ENCODE measurements at places on chromosomes 5 and 9.

DNA sequence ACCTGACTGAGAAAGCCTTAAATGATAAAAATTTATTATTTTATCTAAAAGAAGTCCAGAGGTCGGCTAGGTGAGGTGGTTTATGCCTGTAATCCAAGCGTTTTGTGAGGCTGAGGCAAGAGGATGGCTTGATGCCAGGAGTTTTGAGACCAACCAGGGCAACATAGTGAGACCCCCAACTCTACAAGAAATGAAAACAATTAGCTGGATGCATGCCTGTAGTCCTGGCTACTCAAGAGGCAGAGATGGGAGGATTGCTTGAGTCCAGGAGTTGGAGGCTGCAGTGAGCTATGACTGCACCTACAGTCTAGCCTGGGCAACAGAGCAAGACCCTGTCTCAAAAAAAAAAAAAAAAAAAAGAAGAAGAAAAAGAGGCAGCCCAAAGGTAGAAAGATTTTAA lies 179.9 kb upstream of the KIF2A start:
- no peak for DNase-seq

DNA sequence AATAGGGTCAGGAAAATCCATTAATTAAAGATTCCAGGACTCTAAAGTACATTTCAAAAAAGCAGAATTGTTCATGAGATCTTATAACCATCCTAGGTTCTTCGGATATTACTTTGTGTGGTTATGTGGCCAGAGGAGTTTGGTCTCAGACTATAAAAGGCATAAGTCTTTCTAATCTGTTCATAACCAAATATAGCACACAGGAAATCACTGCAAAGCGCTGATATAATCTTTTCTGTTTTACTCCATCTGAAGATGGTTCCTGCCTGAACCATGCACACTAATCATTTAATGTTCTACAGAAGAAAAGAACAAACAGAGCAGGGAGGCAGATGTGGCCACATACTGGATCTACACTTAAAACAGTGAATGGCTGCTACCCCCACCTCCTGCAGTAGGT lies 182.8 kb downstream of the SEMA5A start:
- DNase-seq: no peak

- no peak for DNase-seq
Measured at GRCh38 chr9:20513126-20513913, 109.0 kb downstream of the MLLT3 start.

DNA sequence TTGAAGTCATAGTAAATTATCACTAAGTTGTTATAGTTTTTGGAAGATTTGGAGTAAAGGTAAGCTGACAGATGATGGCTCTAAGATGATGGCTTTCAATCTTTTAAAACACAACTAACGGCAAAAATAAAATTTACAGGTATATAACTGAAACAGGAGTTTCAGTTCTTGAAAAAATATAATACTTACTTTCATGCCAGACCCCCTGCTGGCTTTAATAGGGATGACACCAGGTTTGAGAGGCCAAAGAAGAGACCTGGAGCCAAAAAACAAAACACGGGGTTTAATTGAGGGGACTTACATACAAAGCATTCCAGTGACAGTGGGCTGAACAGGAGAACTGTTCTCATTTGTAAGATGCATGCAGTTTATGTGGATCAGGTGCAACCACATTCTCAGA lies 301.7 kb upstream of the PCSK5 start:
- DNase-seq: no peak

- DNase-seq: no peak
Measured at GRCh38 chr9:16710888-16711287, 159.6 kb downstream of the BNC2 start.

DNA sequence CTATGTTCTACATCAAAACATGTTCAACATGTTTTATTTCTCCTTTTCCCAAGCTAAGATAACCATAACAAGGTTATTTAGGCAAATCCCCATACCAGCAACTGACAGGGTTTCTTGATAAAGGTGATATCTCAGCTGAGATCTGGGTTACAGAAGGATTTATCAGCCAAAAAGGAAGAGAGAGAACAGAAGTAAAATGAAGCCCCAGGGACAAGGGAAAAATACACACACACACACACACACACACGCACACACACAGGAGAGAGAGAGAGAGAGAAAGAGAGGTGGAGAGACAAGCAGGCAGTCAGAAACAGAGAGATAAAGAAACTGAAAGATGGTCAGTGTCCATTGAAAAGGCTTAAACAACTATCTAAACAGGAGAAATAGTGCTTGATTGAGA lies 19.7 kb upstream of the MLLT3 start:
- DNase-seq: no peak

GRCh38 chr5:150513375-150514309 lies 5.7 kb downstream of the NDST1 start:
- no peak for DNase-seq

- DNase-seq: no peak
Measured at GRCh38 chr5:9009931-9010651, 535.8 kb downstream of the SEMA5A start.

DNA sequence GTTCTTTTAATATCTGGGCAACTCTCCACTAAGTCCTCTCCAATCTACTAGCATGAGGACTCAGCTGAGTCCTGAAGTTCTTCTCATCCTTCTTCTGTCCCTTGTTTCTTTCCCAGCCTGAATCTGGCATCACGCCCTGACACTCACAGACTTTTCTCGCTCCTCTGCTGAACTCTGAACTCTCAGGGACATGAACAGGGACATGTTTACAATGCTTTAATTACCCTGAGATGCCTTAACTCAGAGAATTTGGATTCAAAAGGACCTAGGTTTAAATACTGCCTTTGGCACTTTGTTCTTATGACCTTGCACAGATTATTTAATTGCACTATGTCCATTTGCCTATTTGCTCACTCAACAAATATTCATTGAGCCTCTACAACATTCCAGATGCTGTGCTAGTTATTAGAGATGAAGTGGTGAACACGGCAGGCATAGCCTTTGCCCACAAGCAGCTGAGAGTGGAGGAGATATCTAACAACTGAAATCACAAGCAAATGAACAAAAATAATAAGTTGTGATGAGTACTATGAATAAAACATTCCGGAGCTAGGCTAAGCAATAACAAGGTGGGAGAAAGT lies 106.0 kb downstream of the ADRB2 start:
- no peak for DNase-seq

GRCh38 chr5:1926471-1927341 lies 44.0 kb upstream of the IRX4 start:
- no peak for DNase-seq

DNA sequence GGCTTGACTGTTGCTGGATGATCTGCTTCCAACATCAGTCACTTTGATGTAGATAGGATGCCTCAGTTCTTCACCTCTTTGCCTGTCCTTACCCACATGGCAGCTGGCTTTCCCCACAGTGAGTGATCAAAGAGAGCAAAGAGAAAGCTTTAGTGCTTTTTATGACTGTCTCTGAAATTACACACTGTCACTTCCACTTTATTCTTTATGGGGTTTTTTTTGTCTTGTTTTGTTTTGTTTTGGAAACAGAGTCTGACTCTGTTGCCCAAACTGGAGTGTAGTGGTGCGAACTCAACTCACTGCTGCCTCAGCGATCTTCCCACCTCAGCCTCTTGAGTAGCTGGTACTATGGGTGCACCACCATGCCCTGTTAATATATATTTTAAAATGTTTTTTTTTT lies 32.4 kb upstream of the C5orf24 start:
- DNase-seq: peak; percentile 64

GRCh38 chr9:99118782-99119466 lies 14.0 kb downstream of the TGFBR1 start:
- DNase-seq: peak; percentile 80

DNA sequence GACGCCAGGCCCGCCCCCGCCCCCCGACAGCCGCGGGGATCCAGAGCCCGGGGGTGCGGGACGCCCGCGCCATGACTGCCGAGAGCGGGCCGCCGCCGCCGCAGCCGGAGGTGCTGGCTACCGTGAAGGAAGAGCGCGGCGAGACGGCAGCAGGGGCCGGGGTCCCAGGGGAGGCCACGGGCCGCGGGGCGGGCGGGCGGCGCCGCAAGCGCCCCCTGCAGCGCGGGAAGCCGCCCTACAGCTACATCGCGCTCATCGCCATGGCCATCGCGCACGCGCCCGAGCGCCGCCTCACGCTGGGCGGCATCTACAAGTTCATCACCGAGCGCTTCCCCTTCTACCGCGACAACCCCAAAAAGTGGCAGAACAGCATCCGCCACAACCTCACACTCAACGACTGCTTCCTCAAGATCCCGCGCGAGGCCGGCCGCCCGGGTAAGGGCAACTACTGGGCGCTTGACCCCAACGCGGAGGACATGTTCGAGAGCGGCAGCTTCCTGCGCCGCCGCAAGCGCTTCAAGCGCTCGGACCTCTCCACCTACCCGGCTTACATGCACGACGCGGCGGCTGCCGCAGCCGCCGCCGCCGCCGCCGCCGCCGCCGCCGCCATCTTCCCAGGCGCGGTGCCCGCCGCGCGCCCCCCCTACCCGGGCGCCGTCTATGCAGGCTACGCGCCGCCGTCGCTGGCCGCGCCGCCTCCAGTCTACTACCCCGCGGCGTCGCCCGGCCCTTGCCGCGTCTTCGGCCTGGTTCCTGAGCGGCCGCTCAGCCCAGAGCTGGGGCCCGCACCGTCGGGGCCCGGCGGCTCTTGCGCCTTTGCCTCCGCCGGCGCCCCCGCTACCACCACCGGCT lies 1.0 kb downstream of the FOXE1 start:
- peak; percentile 78 for DNase-seq

- DNase-seq: no peak
Measured at GRCh38 chr9:124602204-124602603, 95.0 kb upstream of the NR5A1 start.

DNA sequence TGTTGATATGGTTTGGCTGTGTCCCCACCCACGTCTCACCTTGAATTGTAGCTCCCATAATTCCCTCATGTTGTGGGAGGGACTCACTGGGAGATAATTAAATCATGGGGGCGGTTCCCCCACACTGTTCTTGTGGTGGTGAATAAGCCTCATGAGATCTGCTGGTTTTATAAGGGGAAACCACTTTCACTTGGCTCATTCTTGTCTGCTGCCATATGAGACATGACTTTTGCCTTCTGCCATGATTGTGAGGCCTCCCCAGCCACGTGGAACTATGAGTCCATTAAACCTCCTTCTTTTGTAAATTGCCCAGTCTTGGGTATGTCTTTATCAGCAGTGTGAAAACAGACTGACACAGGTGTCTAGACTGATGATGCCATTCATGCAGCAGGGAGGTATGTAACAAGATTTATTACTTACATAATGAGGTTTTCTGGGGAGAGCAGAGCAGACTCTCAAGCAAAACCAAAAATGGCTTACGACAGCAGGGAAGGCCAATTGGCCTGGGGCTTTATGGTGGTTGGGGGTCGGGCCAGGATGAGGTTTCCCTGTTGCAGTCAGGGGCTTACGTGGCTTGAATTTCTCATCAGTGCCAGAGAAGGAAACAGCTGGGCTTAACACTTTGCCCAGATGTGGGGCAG lies 9.5 kb upstream of the COMMD10 start:
- no peak for DNase-seq

GRCh38 chr5:33513462-33514185 lies 72.9 kb downstream of the TARS1 start:
- no peak for DNase-seq

- DNase-seq: no peak
Measured at GRCh38 chr9:70105147-70105546, 61.5 kb downstream of the MAMDC2 start.
